ENCODE measurements at places on chromosomes 3 and 15.

DNA sequence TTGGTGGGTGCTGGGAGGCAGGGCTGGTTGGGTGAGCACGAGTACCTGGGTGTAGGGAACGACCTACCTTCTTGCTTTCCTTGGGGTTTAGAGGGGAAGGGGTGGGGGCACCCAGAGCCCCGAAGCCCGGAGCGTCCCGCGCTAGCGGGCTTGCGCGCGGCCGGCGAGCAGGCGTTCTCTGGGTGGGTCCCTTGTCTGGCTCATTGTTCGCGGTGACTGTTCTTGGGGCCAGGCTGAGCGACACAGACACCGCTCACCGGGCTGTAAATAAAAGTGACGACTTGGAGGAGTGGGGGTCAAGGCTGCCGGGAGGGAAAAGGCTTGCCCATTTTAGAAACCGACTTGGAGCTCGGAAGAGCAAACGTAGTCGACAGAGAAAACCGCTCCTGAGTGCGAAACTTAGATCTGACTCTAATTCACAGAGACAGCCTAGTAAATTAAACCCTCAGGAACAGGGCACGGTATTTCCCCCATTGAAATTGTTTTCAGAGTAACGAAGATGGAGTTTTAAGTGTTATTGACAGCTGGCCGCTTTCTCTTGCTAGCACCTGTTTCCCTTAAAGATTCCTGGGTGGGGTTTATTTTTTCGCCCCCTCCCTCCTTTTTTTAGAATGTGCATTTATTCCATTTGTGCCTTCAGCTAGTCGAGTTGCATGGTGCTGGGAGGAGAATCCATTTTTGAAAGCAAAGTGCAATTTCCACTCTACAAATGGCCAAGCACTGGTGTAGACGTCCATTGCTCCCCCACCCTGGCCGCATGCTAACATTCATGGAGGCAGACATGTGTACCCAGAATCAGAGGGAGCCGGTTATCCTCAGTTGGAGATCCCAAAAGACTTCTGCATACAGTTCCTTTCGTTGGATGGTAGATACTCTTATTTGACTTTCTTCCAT, 532.1 kb upstream of the SEMA6D start:
- DNase-seq, result no peak

GRCh38 chr3:63538919-63539318, 113.6 kb upstream of the SNTN start:
- no peak for DNase-seq

DNA sequence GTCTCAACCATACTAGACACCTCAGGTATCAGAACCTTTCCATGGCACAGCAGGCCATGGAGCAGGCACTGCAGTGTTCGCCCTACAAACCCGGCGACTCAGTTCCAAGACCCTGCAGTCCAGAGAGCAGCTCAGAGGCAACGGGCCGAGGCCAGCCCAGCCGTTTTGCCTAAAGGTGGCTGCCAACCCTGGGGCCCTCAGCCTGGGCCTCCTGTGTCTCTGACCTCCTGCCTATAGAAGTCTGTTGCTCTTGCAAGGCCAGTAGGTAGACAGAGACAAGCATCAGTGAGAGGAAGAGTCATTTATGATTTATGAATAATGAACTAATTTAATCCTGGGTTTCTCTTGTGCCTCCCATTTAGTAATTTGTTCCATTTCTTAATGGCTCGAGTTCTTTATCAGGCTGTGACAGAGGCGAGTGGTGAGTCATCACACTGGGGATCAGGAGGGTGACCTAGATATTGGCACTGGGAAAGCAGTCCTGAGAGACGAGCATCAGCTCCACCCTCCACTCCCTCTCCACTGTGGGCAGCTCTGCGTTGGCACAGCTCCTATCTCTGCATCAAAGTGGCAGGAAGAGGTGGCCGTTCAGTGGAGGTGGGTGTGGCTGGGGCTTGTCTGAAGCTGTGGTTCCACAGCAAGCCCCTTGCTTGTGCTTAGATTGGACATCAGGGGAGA, 79.8 kb downstream of the ABHD5 start:
- peak; percentile 52 for DNase-seq

GRCh38 chr3:126491221-126492013, 15.7 kb upstream of the ZXDC start:
- no peak for DNase-seq

DNA sequence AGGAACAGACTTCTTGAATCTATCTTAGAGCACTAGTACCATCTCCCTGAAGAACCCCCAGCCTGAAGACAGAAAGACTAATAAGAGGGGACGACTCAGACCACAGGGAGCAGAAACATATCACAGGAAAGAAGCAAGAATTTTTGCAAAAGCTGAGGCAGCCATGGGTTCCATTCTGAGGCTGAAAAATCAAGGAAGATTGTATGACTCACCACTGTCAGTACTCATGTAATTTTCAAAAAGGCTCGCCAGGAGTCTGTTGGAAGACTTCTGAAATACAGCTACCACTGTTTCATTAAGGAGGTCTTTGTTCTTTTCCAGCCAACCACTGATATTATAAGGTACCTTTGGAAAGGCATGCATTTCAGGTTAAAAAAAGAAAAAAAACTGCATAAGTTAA, 47.5 kb downstream of the MYH15 start:
- DNase-seq, result no peak

GRCh38 chr3:156661155-156661554, 13.2 kb upstream of the TIPARP start:
- no peak for DNase-seq

- no peak for DNase-seq
Measured at GRCh38 chr15:80906159-80906766, 83.4 kb downstream of the MESD start.

DNA sequence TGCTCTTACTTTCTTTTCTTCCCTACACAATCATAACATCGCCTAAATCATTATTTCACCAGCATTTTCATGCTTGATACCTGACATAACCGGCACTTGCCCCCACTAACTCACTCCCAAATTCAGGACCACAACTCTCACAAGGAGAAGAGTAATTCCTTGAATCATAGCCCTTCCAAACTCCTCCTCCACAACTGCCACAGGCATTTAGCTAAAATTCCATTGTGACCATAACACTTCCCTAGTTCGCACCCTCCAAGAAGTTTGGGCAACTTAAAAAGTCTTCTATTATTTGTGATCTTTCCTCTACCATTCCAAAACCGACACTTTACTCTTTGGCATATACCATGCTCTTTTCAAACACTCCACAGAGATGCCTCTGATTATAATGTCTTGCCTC, 59.4 kb upstream of the XRN1 start:
- no peak for DNase-seq

- no peak for DNase-seq
Measured at GRCh38 chr3:57733790-57734189, 22.3 kb upstream of the SLMAP start.

- DNase-seq, result no peak
Measured at GRCh38 chr15:33293713-33294334, 16.9 kb upstream of the RYR3 start.

DNA sequence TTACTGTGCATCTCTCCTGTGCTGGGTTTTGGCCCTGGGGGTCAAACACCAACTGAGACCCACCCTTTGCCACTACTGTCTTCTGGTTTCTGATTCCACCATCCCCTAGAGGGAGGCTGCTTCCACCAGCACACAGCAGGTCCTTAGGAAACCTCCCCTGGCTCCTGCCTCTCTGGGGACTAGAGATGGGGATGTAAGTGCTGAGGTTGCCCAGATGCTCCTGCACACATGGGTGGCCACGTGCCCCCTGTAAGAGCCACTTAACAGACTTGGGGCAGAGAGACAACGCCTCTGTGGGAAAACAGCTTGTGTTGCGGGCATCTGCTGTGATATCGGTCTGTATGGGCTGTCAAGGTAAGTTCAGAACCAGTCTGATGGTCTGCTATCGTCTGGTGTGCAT, 83.4 kb downstream of the ATP2B2 start:
- DNase-seq, result no peak

DNA sequence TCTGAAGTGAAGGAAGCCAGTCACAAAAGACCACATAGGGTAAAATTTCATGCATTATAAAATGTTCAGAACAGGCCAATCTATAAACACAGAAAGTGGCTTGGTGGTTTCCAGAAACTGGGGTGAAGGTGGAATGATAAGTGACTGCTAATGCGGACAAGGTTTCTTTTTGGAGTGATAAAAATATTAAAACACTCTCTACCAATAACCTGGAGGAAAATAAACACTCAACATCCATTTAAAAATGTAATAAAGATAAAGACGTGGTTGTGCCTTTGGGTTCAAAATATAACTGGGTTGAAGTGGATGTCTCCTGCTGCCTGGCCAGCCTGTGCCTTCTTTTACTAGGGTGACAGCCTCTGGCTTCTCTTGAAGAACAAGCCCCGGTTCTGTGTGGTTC, 70.9 kb upstream of the GCNT3 start:
- DNase-seq, result no peak

DNA sequence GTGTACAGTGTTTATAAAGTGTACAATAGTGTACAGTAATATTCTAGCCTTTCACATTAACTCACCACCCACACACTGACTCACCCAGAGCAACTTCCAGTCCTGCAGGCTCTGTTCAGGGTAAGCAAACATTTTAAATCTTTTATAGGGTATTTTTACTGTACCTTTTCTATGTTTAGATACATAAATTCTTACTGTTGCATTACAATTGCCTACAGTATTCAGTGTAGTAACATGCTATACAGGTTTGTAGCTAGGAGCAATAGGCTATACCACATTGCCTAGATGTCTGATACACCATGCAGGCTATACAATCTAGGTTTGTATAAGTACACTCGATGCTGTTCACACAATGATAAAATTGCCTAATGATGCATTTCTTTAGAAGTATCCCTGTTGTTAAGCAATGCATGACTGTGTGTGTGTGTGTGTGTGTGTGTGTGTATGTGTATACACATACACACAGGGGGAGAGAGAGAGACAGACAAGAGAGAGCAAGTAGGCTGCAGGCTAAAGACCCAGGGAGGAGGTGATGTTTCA, 72.5 kb upstream of the PRR23C start:
- DNase-seq, result no peak

DNA sequence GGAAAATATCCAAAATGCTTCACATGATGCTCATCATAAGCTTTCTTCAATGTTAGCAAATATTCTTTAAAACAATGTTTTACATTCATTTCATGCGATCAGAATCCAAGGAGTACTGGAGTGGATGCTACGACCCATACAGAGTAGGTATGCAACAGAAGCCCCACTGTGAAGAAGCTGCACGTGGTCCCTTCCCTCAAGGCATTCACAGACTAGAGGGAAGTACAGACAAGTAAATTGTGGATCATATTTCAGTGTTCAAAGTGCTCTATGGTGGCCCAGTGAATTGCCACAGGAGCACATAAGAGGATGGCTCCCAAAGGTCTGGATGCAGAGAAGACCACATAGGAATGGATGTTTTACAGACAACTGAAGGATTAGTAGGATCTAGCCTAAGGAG, 789.9 kb downstream of the IGSF11 start:
- DNase-seq, result no peak

DNA sequence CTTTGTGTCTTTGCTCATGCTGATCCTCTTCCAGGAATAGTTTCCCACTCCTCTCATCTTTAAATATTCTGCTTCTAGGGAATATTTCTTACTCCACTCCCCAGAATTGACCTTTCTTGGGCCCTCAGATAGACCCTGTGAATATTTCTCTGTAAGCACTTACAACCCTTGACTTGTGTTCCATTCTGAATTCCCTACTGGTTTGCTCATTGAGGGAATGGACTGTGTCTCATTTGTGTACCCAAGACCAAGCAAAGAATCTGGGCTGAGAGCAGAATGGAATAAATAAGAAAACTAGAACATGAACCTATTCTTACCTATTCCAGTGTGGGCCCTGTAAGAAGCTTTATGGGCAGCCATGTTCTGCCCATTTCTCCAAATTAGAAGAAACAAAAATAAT, 72.7 kb upstream of the TSPAN3 start:
- no peak for DNase-seq

DNA sequence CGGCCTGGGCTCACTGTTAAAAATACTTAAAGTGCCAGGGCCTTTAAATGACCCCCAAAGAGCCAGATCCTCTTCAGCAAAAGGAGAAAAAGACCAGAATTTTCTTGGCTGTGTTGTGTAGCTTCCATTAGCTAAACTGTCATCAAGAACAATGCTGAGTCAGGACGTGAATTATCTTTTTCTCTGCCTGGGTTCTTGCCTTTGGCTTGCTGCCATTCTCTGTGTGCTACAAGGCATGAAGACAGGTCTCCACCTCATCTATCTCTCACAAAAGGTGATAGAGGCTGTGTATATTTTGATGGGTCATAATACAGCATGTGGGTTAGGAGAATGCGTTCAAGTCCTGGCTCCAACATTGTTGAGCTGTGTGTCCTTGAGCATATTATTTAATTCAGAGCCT, 52.4 kb upstream of the SELENOK start:
- no peak for DNase-seq

DNA sequence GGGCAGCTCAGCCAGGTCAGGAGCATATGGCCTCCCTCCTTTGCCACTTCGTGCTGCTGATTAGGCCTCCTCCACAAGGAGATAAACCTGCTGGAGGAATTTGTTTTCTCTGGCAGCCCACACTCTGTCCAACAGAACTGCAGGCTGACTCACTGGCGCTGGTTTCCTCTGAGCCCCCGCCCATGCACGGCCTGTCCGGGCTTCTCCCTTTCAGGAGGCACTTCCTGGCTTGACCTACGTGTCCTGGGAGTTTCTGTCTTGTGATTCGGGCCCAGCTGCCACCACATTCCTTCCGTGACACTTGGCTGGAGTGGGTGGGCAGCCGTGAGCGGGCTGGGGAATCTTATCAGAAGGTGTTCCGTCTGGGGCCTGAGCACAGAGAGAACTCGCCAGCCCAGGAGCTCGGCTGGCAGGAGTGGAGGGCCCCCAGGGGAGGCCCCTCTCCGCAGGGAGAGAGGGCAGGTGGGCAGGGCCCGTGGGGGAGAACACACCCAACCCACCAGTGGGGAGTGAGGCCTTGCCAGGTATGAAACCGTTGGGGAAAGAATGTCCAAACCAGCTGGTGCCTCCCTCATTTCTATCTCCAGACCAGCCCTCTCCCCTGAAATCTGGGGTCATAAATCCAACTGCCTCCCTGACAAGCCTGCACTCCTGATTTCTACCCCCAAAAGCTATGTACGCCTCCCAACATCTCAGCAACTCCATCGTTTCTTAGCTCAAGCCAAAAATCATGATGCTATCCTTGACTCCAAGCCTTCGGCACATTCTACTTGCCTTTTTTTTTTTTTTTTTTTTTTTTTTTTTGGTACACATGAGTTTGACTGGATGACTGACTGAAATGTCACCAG, 110.6 kb upstream of the MEF2A start:
- peak; percentile 81 for DNase-seq

- DNase-seq, result no peak
Measured at GRCh38 chr15:44647036-44647435, 16.4 kb downstream of the SPG11 start.

GRCh38 chr15:73397461-73397860, 28.7 kb upstream of the HCN4 start:
- DNase-seq, result no peak

GRCh38 chr3:190809351-190809750, 53.1 kb downstream of the GMNC start:
- no peak for DNase-seq

Measured in thoracic aorta (tissue), 2 donors.